Stimulated activated CD8-positive, alpha-beta memory T cell treated with anti-CD3 and anti-CD28 coated beads, Interleukin-7, amount 100 ng/mL, for 48 hours (primary cell): ENCODE measurements at places on chromosomes 7 and 10.

DNA sequence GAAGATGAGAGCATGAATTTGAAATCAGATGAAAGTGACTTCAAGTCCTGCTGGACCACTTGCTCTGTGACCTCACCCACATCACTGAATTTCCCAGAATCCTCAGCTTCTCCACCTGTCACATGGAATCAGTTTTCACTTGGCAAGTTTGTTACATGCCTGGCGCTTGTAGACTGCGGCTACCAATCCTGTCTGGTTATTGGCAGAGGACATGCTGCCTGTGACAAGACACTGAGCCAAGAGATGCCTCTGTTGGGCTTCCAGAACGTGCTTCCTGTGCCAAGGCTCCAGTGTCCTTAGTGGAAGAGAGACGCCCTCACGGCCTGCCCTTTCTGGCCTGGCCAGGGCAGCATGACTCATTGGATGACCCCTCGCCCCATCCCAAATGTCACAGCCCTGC, 4.4 kb upstream of the MYL10 start:
- no peak for DNase-seq

DNA sequence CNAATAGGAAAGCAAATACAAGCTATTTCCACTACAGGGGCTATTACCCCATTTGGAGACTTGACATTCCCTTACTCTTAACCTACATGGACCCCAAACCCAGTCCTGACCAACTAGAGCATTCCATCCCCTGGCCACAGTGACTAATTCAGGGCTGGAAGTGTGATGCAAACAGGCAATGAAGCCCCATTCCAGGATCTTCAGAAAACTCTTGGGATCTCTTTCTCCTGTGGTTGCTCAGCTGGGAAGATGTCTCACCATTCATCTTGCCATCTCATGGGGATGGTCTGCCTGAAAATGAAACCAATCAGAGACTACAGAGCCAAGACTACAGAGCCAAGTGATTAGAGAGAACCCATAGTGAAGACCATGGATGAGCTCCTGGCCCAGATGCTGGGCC, 206.2 kb downstream of the ZNF365 start:
- no peak for DNase-seq

DNA sequence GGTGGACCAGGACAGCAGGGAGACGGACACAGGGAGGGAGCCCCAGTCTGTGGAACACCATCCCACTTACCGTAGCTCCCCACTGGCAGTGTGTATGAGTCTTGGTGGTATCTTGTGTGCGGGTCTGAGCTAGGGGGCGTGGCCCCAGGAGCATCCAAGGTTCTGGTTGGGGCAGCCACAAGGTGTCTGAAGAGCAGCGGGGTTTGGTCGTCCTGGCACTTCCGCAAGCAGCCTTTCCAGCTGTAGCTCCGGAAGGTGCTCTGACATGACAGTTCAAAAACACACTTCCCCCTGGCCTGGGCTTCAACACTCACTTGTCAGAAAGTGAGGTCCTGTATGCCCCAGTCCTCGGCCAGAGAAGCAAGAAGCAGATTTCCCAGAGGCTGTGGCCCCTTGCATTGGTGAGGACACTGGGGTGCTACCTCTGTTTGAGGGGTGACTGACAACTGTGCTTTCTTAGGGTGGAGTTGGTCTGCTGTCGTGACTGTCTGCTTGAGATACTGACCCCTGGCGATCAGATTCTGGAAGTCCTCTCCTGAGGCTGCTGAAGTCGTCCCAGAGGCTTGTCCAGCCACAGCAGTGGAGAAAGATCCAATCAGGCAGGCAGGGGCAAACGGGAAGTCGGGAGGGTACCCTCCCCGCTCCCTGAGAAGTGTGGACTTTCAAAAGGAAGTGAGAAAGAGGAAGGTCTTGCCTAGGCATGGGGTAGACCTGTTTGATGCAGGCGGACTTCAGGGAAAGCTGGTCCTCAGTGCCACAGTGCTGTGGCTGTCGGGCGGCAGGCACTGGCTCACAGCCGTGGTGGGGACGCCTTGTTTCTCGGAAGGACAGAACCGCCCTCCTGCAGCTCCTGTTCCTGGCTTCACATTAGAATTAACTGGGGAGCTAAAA, 51.4 kb upstream of the PFKFB3 start:
- no peak for DNase-seq

- DNase-seq: no peak
Observed at GRCh38 chr10:64430690-64431323, 909.6 kb downstream of the REEP3 start.

GRCh38 chr7:150949971-150950491, 28.1 kb downstream of the KCNH2 start:
- DNase-seq: no peak

DNA sequence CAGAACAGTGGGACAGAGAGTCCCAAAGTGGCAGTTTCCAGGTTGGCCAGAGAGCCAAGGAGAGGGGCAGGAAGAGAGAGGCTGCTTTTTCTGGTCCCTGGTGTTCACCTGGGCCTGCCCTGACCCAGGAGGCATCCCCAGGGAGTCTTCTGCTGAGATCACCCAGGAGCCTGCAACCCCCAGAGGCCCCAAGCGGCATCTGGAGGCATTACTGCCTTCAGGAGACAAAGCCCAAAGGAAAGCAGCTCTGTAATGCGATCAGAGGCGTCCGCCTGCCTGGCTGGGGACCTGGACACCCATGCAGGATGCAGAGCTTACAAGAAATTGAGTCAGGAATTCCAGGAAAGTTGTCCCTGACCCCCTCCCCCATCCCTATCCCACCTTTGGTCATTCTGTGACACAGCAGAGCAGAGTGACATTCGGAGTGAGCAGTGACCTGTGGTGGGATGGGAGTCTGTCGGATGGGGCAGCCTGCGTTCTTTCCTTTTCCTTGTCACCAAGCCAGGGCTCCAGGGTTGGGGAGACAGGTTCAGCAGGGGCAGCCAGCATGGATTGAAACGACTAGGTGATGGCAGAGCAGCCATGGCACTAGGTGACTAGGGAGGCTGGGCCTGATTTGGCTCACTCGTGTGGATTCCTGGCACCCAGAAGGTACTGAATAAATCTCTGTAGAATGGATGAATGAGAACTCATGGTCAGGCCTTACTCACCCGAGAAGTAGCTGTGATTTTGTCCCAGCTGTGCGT, 10.4 kb downstream of the UNC5B start:
- DNase-seq: no peak

DNA sequence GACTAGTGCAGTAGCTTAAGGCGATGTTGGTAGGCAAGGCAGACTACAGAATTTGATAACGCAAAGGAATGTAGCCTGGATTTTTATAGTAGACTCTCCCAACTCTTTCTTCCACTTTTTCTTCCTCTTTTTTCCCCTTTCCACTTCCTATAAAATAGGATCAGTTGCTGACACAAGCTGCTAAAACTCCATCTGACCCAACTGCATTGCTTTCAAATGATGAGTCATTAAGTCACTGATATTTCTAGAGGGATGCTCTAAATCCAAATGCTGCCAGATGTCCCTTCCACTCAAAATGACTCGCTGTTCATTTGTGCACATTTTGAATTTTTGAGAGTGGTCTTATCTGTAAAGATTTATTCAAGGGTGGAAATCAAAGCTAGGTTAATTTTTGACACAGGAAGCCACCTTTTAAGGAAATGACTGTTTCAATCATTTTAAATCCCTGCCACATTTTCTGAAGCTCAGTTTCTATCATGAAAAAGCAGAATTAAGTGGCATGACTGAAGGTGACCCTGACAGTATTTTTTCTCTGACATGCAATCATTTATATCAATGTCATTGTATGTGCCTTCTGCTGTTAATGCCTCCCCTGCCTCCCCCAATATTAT, 25.8 kb upstream of the SFMBT2 start:
- DNase-seq: no peak

DNA sequence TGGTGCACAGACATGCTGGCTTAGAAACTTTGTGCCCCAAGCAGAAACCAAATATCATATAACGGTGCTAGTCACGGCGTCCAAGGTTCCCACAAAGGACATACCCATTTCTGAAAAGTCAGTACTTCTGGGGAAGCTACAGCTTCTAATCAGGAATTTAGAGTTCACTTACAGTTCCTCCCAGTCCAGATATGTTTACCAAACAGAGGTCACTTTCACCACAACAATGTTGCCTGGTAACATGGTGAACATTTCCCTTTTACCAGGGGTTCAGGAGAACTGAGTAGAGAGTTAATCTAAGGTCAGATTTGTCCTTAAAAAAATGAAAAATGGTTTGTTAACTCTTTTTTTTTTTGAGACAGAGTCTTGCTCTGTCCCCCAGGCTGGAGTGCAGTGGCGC, 265.9 kb upstream of the MKLN1 start:
- no peak for DNase-seq

DNA sequence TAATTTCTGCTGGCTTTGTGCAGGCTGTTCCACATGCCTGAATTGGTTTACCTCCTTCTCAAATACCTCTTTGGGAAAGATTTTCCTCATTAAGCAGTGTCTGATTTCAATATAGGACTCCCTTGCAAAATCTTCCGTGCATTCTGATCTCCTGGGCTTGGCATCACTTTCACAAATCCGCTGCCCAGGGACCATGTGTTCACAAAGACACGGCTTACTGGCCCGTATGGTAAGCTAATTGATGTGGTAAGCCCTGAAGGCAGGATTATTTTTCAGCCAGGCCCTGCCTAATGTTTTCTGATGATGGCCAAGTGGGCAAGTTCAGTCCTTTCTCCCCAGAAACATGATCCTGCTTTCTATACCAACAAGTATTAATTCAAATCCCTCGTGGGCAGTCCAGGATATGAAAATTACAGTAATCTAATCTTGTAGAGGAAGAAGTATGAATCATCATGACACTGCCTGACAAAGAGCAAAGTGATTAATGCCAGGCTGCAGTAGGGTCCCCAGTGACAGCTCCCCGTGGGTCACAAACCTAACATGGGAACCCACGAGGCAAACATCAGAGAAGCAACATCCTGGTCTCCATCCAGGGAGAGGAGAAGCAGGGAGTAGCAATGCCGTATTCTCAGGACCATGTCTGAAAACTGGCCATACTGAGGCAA, 11.6 kb upstream of the SVIL start:
- DNase-seq: no peak

GRCh38 chr10:131073469-131074035, 238.0 kb downstream of the TCERG1L start:
- DNase-seq: no peak

DNA sequence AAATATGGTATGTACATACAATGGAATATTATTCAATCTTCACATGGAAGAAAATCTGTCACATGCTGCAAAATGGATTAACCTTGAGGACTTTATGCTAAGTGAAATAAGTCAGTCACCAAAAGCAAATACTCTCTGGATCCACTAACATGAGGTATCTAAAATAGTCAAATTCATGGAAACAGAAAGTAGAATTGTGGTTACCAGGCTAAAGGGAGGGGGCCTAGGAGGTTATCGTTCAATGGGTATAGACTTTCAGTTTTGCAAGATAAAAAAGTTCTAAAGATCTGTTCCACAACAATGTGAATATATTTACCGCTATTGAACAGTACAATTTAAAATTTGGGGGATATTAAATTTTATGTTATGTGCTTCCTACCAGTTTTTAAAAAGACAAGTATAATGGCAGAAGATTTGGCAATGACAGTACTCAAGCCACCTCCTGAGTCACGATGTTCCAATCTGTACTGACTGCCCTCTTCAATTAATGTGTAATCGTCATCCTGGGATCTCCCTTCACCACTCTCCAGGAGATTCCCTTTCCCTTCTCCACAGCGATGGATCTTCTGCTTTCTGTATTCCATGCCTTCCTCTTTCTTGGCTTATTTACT, 32.3 kb upstream of the IL6 start:
- no peak for DNase-seq

- no peak for DNase-seq
Observed at GRCh38 chr7:98217623-98218582, 6.7 kb downstream of the BHLHA15 start.

DNA sequence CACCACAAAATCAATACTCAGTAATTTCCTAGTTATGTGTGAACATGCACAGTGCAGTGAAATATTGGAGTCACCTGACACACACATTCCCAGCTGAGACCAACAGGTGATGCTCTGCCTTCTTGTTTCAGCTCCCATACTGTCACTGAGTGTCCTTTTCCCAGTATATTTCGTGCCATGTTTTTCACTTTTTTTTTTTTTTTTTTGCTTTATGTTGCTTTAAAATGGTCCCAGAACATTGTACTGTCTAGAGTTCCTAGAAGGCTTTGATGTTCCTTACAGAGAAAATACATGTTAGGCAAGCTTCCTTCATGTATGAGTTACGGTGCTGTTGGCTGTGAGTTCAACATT, 45.6 kb downstream of the ELAPOR2 start:
- DNase-seq: no peak

GRCh38 chr7:29620556-29620930, 56.9 kb downstream of the PRR15 start:
- DNase-seq: no peak

- no peak for DNase-seq
Observed at GRCh38 chr7:80284855-80285254, 150.2 kb downstream of the GNAI1 start.

DNA sequence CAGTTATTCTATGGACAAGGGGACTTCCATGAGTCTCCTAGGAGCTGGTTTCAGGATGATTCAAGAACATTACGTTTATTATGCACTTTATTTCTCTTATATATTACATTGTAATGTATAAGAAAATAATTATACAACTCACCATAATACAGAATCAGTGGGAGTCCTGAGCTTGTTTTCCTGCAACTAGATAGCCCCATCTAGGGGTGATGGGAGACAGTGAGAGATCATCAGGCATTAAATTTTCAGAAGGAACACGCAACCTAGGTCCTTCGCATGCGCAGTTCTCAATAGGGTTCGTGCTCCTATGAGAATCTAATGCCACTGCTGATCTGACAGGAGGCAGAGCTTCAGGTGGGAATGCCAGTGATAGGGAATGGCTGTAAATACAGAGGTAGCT, 137.9 kb downstream of the ANKRD30A start:
- no peak for DNase-seq

DNA sequence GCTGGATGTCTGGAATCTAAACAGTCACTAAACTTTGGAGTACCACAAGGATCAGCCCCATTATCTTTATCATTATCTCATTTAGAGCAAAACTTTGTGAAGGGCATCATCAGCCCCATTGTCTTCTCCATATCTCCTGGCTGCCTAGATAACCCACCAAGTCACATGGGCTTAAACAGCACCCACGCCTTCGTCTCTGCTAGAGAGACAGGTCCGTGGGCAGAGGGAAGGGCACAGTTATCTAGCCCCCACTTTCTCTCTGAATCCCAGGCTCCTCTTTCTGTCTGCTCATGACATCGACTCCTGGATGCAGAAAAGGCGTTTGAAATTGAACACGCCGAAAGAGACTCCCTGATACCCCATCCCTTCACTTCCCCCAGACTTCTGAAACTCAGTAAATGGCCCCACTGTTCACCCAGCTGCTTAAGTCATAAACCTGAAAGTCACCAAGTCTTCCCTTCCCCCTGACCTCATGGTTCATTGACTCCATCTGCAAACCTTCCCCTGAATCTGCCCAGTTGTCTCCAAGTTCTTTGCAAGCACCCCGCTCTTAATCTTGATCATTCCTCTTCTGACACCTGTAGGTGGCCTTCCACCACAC, 20.9 kb upstream of the PARD3 start:
- DNase-seq: no peak
